ENCODE measurements at places on chromosomes 3 and 15.

- no peak for DNase-seq
These were observed 175.1 kb downstream of the NFKBIZ start for GRCh38 chr3:102024270-102024904.

DNA sequence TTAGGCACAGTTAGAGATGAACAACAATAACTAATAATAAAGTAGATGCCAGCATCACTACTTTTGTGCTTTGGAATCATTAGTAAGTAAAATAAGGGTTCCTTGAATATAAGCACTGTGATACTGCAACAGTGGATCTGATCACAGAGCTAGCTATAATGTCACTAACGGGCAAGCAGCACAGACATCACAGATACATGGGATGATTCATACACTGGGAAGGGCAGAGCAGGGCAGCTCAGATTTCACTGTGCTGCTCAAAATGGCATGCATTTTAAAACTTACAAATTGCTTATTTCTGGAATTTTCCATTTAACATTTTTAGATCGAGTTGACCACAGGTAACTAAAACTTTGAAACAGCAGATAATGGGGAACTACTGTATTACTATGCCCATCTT lies 476.6 kb downstream of the FHIT start:
- DNase-seq: no peak

GRCh38 chr3:30289766-30290165 lies 316.6 kb upstream of the TGFBR2 start:
- DNase-seq: no peak

GRCh38 chr3:4900298-4900697 lies 78.9 kb upstream of the BHLHE40 start:
- no peak for DNase-seq

- DNase-seq: no peak
These were observed 41.8 kb downstream of the CHCHD6 start for GRCh38 chr3:126745760-126746394.

DNA sequence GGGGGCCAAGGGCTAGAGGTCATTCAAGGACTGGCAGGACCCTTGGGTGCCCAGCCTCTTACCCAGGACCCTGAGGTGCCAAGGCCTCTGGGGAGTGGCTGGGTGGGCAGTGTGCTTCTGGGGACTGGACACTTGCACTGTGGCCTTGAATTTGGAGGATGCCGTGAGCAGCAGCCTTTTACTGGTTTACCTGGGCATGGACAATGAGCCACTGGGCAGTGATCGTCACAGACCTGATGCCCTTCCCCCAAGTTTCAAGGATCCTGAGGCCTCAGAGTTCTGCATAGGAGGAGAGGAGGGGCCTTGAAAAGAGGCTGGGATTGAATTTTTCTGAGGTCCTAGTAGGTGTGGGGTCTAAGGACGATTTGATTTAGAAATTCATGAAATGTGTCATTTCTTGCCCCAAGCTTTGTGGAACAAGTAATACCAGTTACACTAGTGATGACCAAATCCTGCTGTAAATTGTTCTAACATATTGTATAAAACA lies 146.1 kb upstream of the TPM1 start:
- no peak for DNase-seq

- no peak for DNase-seq
These were observed 245.3 kb downstream of the DTWD1 start for GRCh38 chr15:49865925-49866757.

GRCh38 chr3:115961380-115961779 lies 338.1 kb downstream of the GAP43 start:
- DNase-seq: no peak

Data from T-helper 2 cell (primary cell).